ENCODE measurements at places on chromosomes 3 and 15.

DNA sequence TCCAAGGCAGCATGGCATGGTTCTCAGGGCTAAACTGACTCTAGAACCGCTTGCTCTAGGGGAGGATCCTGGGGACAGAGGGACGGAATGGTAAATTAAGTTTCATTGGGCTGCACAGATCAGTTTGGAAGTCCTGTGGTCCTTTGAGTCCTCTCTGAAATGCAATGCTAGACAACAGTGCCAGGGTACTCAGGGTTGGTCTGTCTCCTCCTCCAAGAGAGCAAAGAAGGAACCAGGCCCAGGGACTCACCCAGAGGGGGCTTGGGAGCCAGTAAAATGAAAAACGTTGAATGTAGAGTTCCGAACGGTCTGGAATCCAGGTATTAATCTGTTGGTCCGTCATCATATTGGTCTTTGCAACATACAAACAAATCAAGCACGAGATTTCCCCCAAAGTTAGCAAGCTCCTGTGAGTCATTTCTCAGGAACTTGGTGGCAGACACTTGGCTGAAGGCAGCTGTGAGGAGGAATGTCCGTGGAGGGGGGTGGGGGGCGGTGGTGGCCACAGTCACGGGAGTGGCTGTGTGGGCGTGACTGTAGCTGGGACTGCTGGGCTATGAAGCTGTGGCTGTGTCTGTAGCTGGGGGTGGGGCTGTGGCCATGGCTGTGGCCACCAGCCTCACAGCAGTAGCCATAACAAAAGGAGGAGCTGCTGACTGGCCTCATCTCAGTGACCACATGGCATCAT is 361.0 kb downstream of the SHQ1 start:
- no peak for DNase-seq
- H3K27me3 ChIP-seq = no peaks in the 10 kb centered on the region
- no peak overlapping the region for H3K27ac ChIP-seq
- H3K4me1 ChIP-seq = peaks cover 6% of the 10 kb centered on the region
- no peaks in the 10 kb centered on the region for H3K36me3 ChIP-seq

DNA sequence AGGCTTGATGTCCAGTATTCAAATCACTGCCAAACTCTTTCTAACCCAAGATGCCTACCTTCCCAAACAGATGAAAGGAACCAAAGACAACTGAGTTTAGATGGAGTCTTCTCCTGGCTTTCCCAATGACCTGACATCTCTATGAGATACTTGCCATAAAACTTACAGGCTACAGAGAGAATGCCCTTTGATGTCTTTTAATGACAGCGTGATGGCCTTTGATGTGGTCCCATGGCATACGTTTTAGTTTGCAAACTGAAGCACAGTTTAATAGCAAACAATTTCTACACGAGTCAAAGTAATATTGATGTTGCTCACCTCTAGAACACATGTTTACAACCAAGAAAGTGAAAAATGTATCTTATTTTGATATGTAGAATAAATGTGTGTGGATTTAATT is 73.2 kb downstream of the ZIC4 start:
- H3K4me1 ChIP-seq = no peaks in the 10 kb centered on the region
- DNase-seq = no peak
- H3K27me3 ChIP-seq = no peaks in the 10 kb centered on the region
- H3K27ac ChIP-seq = no peak overlapping the region
- H3K36me3 ChIP-seq = no peaks in the 10 kb centered on the region

GRCh38 chr3:146780251-146780650 is 175.1 kb upstream of the PLSCR5 start:
- H3K27ac ChIP-seq = no peak overlapping the region
- H3K4me1 ChIP-seq = no peaks in the 10 kb centered on the region
- H3K36me3 ChIP-seq = no peaks in the 10 kb centered on the region
- no peaks in the 10 kb centered on the region for H3K27me3 ChIP-seq

DNA sequence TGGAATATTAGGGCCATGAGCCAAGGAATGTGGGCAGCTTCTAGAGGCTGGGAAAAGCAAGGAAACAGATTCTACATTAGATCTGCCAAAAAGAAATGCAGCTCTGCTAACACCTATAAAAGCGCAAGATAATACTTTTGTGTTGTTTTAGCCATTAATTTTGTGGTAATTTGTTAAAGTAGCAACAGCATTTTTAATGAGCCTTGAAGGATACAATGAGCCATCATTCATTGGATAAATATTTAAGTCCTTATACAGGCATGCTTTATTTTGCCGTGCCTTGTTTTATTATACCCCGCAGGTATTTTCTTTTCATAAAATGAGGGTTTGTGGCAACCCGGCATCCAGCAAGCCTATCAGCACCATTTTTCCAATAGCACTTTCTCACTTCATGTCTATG is 15.0 kb downstream of the ARL14 start:
- no peak overlapping the region for H3K4me3 ChIP-seq
- H3K27ac ChIP-seq = no peak overlapping the region
- H3K4me1 ChIP-seq = no peaks in the 10 kb centered on the region
- H3K27me3 ChIP-seq = no peaks in the 10 kb centered on the region

- DNase-seq = no peak
- no peak overlapping the region for H3K27ac ChIP-seq
- H3K4me3 ChIP-seq = no peak overlapping the region
- no peaks in the 10 kb centered on the region for H3K27me3 ChIP-seq
- H3K4me1 ChIP-seq = peaks cover 24% of the 10 kb centered on the region
- H3K36me3 ChIP-seq = no peaks in the 10 kb centered on the region
Observed at GRCh38 chr3:159025733-159026132, 223.9 kb downstream of the MFSD1 start.

- H3K4me3 ChIP-seq = no peak overlapping the region
- no peak overlapping the region for H3K27ac ChIP-seq
- no peak for DNase-seq
- no peaks in the 10 kb centered on the region for H3K36me3 ChIP-seq
- no peaks in the 10 kb centered on the region for H3K27me3 ChIP-seq
- no peaks in the 10 kb centered on the region for H3K4me1 ChIP-seq
Observed at GRCh38 chr15:98751767-98752166, 103.4 kb downstream of the IGF1R start.

GRCh38 chr3:135238871-135239614 is 444.0 kb downstream of the EPHB1 start:
- H3K36me3 ChIP-seq = no peaks in the 10 kb centered on the region
- DNase-seq = no peak
- no peak overlapping the region for H3K4me3 ChIP-seq
- no peaks in the 10 kb centered on the region for H3K4me1 ChIP-seq
- no peaks in the 10 kb centered on the region for H3K27me3 ChIP-seq

DNA sequence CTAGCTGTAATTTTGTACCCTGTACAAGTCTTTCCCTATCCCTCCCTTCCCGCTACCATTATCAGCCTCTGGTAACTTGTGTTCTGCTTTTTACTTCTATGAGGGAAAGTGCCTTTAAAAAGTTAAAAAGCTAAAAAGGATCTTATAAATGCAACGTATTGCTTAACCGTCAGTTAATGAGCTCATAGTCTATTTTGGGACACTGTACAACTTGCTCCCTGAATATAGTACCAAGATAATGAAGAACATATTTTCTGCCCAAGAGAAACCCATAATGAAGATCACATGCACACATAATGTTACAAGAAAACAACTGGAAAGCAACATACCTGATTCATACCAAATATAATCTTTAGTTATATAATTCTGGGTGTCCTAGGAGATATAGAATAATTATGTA is 22.6 kb downstream of the ZIC1 start:
- no peaks in the 10 kb centered on the region for H3K27me3 ChIP-seq
- no peak overlapping the region for H3K27ac ChIP-seq
- H3K36me3 ChIP-seq = no peaks in the 10 kb centered on the region
- DNase-seq = no peak
- H3K4me3 ChIP-seq = no peak overlapping the region

DNA sequence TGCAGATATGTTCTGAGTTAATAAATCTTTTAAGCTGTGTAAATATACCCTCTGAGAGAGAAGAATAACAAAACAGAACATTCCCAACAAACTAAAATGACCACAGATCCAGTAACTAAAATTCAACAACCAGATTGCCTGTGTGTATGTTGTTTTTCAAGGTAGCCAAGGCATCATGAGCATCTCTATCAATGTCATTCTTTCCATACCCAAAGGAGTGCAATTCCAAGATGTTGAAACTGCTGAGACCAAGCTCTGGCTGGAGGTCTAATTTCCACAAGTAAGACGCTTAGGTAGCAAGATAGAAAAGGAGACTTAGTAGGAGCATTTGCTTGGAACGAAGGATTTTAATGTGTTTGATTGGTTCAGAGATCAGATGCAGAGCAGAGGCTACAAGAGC is 276.3 kb downstream of the RBMS3 start:
- H3K27me3 ChIP-seq = no peaks in the 10 kb centered on the region
- no peak overlapping the region for H3K4me3 ChIP-seq
- no peaks in the 10 kb centered on the region for H3K4me1 ChIP-seq
- no peak overlapping the region for H3K27ac ChIP-seq

- H3K36me3 ChIP-seq = no peaks in the 10 kb centered on the region
- H3K4me1 ChIP-seq = no peaks in the 10 kb centered on the region
- DNase-seq = no peak
- H3K27me3 ChIP-seq = no peaks in the 10 kb centered on the region
Observed at GRCh38 chr3:41120460-41120859, 78.8 kb upstream of the CTNNB1 start.

GRCh38 chr3:139686624-139687023 is 8.9 kb upstream of the NMNAT3 start:
- no peak for DNase-seq
- no peaks in the 10 kb centered on the region for H3K27me3 ChIP-seq
- H3K4me1 ChIP-seq = no peaks in the 10 kb centered on the region
- no peaks in the 10 kb centered on the region for H3K36me3 ChIP-seq

- H3K36me3 ChIP-seq = peaks cover 14% of the 10 kb centered on the region
- H3K27ac ChIP-seq = no peak overlapping the region
- no peak overlapping the region for H3K4me3 ChIP-seq
- no peak for DNase-seq
Observed at GRCh38 chr3:113791381-113791780, 44.5 kb downstream of the ATP6V1A start.

DNA sequence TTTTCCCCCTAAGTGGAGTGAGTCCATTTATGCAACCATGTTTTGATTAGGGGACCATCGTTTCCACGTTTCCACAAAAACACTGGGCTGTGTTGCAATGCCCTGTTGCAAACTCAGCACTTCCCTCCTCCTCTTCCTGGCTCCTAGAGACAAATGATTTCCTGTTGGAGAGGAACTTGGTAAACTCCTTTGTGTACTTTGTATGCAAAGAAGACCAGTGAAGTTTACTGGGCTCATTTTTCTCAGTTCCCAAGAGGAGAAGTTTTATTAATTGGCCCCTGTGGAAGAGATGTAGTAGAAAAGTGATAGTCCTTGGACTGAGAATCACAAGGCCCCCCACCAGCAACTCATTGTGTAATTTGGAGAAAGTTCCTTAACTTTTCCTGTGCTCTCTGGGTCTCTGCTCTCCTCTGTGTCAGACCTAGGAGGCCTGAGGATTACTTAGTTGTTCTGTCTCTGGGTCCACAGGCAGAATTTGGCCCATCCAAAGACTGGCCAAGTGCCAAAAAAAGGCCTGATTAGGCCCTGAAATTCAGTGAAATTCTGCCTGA is 95.0 kb downstream of the ATG7 start:
- H3K27ac ChIP-seq = no peak overlapping the region
- no peaks in the 10 kb centered on the region for H3K36me3 ChIP-seq
- H3K4me1 ChIP-seq = no peaks in the 10 kb centered on the region
- no peak for DNase-seq
- H3K4me3 ChIP-seq = no peak overlapping the region
- no peaks in the 10 kb centered on the region for H3K27me3 ChIP-seq

DNA sequence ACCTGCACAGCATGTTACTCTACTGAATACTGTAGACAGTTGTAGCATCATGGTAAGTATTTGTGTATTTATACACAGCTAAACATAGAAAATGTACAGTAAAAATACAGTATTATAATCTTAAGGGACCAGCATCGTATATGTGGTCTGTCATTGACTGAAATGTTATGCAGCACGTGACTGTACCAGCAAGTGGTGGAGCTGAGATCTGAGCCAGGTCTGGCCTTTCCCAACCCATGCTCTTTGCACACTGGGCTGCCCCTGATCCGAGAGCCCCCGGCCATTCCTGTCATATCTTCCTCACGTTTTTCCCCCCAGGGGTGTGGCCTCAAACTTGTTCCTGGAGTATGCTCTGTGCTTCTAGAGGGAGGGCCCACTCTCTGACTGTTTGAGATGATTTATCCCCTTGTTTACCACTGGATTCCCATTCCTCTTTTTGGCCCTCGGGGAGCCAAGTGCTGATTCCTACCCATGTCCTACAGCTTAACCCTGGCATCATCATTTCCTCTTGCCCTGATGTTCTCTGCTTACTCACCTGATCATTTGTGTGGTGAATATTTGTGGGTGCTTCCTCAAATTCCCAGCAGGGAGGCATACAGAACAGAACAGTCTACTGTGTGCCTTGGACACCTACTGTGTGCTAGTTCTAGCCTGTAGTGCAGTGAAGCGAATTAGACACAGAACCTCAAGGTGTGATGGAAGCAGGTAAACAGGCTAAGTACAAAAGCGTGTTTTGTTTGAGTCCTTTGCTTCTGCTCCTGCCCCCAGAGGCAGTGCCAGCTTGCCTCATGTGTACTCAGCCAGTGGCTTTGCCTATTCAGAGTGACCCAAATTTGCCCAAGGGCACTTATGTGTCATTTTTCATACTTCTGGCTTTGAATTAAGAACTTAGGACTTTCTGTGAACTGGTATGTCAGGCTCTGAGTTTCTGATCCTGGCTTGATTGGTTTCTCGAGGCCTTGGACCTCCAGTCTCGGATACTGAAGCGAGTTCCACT is 21.0 kb downstream of the CSRNP1 start:
- no peaks in the 10 kb centered on the region for H3K36me3 ChIP-seq
- H3K4me3 ChIP-seq = no peak overlapping the region
- H3K27ac ChIP-seq = no peak overlapping the region
- no peaks in the 10 kb centered on the region for H3K27me3 ChIP-seq
- 0 out of 2 replicates have a peak, but pooled peaks cover 7% of the 10 kb centered on the region for H3K4me1 ChIP-seq
- no peak for DNase-seq

- peak overlapping the region; percentile 86 for H3K27ac ChIP-seq
- peaks cover 11% of the 10 kb centered on the region for H3K4me1 ChIP-seq
- H3K4me3 ChIP-seq = peak overlapping the region; percentile 58
- no peaks in the 10 kb centered on the region for H3K36me3 ChIP-seq
- peak; percentile 64 for DNase-seq
Observed at GRCh38 chr3:198079771-198080520, 119.9 kb downstream of the LMLN start.

GRCh38 chr3:182787302-182788036 is 5.8 kb upstream of the ATP11B start:
- no peak for DNase-seq
- H3K36me3 ChIP-seq = no peaks in the 10 kb centered on the region
- H3K4me1 ChIP-seq = peaks cover 29% of the 10 kb centered on the region
- H3K27ac ChIP-seq = no peak overlapping the region
- H3K27me3 ChIP-seq = no peaks in the 10 kb centered on the region

DNA sequence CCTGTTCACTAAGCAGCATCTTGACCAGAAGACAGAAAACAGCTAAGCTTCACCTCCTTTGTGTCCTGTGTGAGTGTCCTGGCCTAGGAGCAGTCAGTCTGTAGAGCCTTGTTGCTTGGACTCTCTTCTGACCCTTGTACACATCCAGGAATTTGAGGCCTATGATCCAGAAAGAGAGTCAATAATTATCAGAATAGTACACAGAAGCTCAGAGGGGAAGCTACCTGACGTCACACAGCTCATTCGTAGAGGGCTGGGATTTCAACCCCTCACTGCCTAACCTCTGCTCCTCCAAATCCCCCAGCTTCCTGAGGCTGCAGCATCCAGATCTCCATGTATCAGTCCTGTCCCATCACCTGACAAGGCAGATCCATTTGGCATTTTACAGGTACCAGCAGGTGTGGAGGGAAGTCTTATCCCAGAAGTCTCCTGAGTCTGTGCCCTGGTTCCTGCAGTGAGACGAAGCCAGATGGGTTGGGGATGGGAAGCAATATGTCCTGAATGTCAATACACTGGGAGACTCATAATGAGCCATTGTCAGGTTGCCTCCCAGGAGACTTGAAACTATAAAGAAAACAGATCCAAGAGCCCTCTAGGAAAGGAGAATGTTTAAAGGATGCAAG is 203.1 kb downstream of the MINAR1 start:
- H3K36me3 ChIP-seq = no peaks in the 10 kb centered on the region
- no peaks in the 10 kb centered on the region for H3K27me3 ChIP-seq
- DNase-seq = no peak
- H3K27ac ChIP-seq = no peak overlapping the region
